ENCODE measurements at places on chromosomes 12 and 14.

- H3K27ac ChIP-seq = no peak overlapping the region
- no peaks in the 10 kb centered on the region for H3K4me1 ChIP-seq
- H3K27me3 ChIP-seq = no peaks in the 10 kb centered on the region
- no peaks in the 10 kb centered on the region for H3K36me3 ChIP-seq
These were observed 404.7 kb downstream of the MDGA2 start for GRCh38 chr14:47270715-47271114.

- H3K36me3 ChIP-seq = no peaks in the 10 kb centered on the region
- DNase-seq = no peak
- no peak overlapping the region for H3K27ac ChIP-seq
- no peaks in the 10 kb centered on the region for H3K27me3 ChIP-seq
- H3K4me3 ChIP-seq = no peak overlapping the region
These were observed 118.6 kb upstream of the CCDC175 start for GRCh38 chr14:59695198-59695597.

DNA sequence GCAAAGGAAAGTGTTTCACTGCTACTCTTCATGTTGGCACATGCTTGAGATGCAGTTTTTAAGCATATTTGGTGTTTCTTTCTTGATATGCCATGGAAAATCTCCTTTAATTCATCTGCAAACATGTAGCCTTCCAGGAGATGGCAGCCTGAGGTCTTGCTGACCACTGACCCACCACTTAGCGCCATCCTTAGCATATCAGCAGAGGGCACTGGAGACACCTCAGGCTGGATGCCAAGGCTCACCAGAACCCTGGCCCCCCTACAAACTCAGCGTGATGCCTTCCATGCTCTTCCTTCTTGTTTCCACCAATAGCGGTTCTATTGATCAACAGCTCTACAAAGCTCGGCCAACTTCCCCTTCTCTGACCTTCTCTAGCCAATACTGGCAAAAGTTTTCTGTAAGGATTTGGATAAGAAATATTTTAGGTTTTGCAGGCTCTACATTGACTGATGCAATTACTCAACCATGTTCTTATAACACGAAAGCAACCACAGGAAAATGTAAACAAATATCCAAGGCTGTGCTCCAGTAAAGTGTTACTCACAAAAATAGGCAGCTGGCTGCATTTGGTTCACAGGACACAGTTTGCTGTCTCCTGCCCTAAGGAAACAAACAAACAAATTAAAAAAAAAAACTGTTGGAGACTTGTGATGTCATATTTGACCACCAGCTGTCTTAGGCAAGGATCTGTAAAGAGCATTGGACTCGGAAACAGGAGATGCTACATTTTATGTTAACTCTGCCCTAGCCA, 209.7 kb downstream of the SLC15A4 start:
- no peaks in the 10 kb centered on the region for H3K36me3 ChIP-seq
- H3K27ac ChIP-seq = no peak overlapping the region

DNA sequence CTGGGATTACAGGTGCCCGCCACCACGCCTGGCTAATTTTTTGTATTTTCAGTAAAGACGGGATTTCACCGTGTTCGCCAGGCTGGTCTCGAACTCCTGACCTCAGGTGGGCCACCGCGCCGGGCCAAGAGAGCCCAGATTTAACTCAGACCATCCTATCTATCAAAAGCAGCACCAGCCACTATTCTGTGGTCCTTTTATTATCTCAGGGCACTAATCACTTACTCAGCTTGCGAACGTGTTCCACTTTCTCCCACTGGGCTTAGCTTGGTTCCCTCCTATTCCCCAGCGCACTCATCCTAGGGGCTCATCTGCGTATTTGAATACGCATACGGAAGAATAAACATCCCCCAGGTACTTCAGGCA, 16.2 kb upstream of the AACS start:
- no peak overlapping the region for H3K27ac ChIP-seq
- no peaks in the 10 kb centered on the region for H3K36me3 ChIP-seq
- H3K4me1 ChIP-seq = no peaks in the 10 kb centered on the region
- H3K4me3 ChIP-seq = peak overlapping the region; percentile 38
- no peak for DNase-seq

- no peak overlapping the region for H3K4me3 ChIP-seq
- DNase-seq = no peak
- H3K36me3 ChIP-seq = no peaks in the 10 kb centered on the region
- no peaks in the 10 kb centered on the region for H3K4me1 ChIP-seq
- H3K27ac ChIP-seq = no peak overlapping the region
These were observed 1304.9 kb downstream of the TMEM121 start for GRCh38 chr14:106831322-106831720.

- H3K4me1 ChIP-seq = no peaks in the 10 kb centered on the region
- H3K36me3 ChIP-seq = no peaks in the 10 kb centered on the region
- no peak overlapping the region for H3K4me3 ChIP-seq
- no peak for DNase-seq
These were observed 109.0 kb upstream of the ATP2B1 start for GRCh38 chr12:89817501-89818226.

- no peaks in the 10 kb centered on the region for H3K36me3 ChIP-seq
- peaks cover 4% of the 10 kb centered on the region for H3K4me1 ChIP-seq
- no peak overlapping the region for H3K27ac ChIP-seq
- no peaks in the 10 kb centered on the region for H3K27me3 ChIP-seq
These were observed 20.1 kb downstream of the NID2 start for GRCh38 chr14:52048641-52049204.

GRCh38 chr12:40643506-40643905, 48.7 kb upstream of the CNTN1 start:
- H3K4me1 ChIP-seq = no peaks in the 10 kb centered on the region
- H3K27me3 ChIP-seq = no peaks in the 10 kb centered on the region
- H3K27ac ChIP-seq = no peak overlapping the region
- DNase-seq = no peak
- no peak overlapping the region for H3K4me3 ChIP-seq
- H3K36me3 ChIP-seq = no peaks in the 10 kb centered on the region

- no peak for DNase-seq
- no peaks in the 10 kb centered on the region for H3K27me3 ChIP-seq
- H3K4me3 ChIP-seq = no peak overlapping the region
- no peak overlapping the region for H3K27ac ChIP-seq
- no peaks in the 10 kb centered on the region for H3K36me3 ChIP-seq
- no peaks in the 10 kb centered on the region for H3K4me1 ChIP-seq
These were observed 26.4 kb upstream of the STAB2 start for GRCh38 chr12:103560604-103561101.

DNA sequence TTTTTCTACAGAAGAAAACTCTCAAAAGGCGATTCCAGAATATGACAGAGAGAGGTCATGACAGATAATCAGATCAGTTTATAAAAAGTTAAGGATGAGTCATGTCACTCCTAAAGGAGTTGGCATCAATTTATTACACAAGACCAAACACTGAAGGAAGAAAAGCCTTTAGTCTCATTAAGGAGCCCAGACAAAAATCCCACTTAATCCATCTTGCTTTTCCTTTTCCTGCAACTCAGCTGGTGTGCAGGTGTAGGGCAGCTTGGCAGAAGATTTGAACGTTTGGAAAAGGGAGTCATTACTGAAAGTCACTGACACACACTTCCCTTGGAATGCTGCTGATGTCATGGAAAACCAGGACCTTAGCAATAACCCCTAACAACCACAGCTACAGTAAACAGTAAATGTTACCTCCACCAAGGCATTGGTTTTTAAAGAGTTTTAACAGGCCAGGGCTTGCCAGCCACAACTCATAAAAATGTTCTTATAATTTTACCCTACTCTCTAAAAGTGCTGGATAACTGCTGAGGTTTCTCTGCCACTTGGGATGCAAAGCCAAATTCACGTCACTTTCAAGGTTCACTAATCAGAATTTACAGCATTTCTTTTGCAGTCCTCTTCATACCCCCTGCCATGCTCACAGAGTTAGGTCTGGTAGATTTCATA, 320.6 kb downstream of the RAD51B start:
- H3K4me3 ChIP-seq = no peak overlapping the region
- peak overlapping the region; percentile 96 for H3K27ac ChIP-seq
- H3K36me3 ChIP-seq = no peaks in the 10 kb centered on the region
- H3K4me1 ChIP-seq = peaks cover 37% of the 10 kb centered on the region
- no peaks in the 10 kb centered on the region for H3K27me3 ChIP-seq
- DNase-seq = peak; percentile 88

DNA sequence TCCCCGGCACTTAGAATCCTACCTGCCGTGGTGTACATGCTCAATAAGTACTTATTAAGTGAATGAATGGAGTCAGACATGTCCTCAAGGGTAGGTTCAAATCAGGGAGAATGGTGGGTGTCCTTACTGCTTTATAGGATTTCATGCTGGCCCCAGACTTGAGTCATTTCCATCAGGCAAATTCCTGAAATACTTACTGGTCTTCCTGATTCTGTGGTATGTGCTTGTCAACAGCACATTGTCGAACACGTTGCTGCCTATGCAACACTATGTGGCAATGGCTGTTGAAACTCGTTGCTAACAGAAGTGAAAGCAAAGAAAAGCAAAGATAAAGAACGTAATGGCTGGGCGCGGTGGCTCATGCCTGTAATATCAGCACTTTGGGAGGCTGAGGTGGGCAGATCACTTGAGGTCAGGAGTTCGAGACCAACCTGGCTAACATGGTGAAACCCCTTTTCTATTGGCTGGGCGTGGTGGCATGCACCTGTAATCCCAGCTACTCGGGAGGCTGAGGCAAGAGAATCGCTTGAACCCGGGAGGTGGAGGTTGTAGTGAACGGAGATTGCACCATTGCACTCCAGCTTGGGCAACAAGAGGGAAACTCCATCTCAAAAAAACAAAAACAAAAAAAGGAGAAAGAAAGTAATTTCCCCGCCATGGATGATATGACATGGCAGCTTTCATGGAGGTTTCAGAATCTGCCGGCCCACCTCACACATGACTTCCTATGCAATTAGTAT, 214.9 kb downstream of the ZFP36L1 start:
- H3K4me3 ChIP-seq = no peak overlapping the region
- no peak overlapping the region for H3K27ac ChIP-seq
- no peaks in the 10 kb centered on the region for H3K4me1 ChIP-seq
- H3K27me3 ChIP-seq = no peaks in the 10 kb centered on the region
- DNase-seq = peak; percentile 65

GRCh38 chr14:60650373-60650961, 1.2 kb upstream of the SIX1 start:
- no peaks in the 10 kb centered on the region for H3K36me3 ChIP-seq
- H3K4me1 ChIP-seq = peaks cover 12% of the 10 kb centered on the region
- no peak overlapping the region for H3K4me3 ChIP-seq
- DNase-seq = no peak
- peaks cover 31% of the 10 kb centered on the region for H3K27me3 ChIP-seq

GRCh38 chr12:106154751-106155273, 16.1 kb upstream of the NUAK1 start:
- DNase-seq = no peak
- H3K4me1 ChIP-seq = no peaks in the 10 kb centered on the region
- H3K36me3 ChIP-seq = no peaks in the 10 kb centered on the region
- no peak overlapping the region for H3K4me3 ChIP-seq
- no peak overlapping the region for H3K27ac ChIP-seq
- no peaks in the 10 kb centered on the region for H3K27me3 ChIP-seq

DNA sequence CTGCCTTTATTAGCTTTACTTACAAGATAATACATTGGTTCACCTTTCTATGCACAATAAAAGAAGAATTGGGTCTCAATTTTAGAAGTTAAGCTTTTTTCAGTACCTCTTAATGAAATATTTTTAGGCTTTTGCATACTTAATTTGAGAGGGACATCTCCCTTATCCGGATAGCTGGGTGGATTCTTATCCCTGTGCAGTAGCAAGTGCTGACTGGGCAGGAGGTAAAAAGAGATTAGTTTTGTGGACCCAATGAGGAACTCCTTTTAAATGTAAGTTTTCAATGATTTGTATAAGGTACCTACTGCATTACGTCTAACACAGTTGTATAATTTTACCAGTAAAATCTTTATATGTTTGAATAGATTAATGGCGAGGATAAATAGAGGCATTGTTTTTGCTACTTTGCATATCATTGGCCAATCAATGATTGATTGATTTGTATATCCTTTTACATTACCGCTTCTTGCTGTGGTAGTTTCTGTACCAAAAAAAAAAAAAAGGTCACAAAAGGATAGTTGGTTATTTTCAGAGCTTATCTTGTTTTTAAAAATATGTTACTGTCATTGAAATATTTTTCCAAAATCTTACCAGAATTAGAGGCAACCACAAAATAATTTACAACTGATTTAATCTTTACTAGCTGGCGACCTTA, 2.2 kb downstream of the CPSF6 start:
- peak overlapping the region; percentile 96 for H3K27ac ChIP-seq
- no peaks in the 10 kb centered on the region for H3K36me3 ChIP-seq
- peaks cover 5% of the 10 kb centered on the region for H3K4me1 ChIP-seq
- no peak for DNase-seq

DNA sequence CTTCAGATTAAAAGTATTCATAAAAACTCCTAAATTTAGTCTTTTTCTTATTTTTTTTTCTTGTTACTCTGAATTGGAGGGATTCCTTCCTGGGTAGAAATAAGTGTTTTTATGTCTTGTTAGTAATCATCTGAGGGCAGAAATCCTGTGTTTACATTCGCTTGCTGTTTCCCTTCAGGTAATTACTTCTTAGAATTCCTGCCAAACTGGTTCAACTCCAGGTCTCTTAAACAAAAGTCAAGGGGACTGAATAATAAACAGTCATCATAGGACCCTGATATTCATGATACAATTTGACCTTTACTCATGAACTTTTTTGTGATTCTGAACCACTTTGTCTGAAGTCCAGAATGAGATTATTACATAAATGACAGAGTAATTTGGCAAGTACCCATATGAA, 843.9 kb downstream of the FLRT2 start:
- H3K27ac ChIP-seq = no peak overlapping the region
- no peaks in the 10 kb centered on the region for H3K36me3 ChIP-seq
- no peaks in the 10 kb centered on the region for H3K4me1 ChIP-seq

GRCh38 chr14:62696331-62696924, 348.8 kb downstream of the KCNH5 start:
- no peak overlapping the region for H3K27ac ChIP-seq
- no peaks in the 10 kb centered on the region for H3K27me3 ChIP-seq
- H3K4me3 ChIP-seq = no peak overlapping the region
- DNase-seq = no peak
- no peaks in the 10 kb centered on the region for H3K4me1 ChIP-seq

GRCh38 chr12:28121899-28122655, 68.2 kb upstream of the CCDC91 start:
- no peak overlapping the region for H3K4me3 ChIP-seq
- H3K27me3 ChIP-seq = no peaks in the 10 kb centered on the region
- no peak for DNase-seq
- no peaks in the 10 kb centered on the region for H3K36me3 ChIP-seq
- H3K27ac ChIP-seq = no peak overlapping the region

DNA sequence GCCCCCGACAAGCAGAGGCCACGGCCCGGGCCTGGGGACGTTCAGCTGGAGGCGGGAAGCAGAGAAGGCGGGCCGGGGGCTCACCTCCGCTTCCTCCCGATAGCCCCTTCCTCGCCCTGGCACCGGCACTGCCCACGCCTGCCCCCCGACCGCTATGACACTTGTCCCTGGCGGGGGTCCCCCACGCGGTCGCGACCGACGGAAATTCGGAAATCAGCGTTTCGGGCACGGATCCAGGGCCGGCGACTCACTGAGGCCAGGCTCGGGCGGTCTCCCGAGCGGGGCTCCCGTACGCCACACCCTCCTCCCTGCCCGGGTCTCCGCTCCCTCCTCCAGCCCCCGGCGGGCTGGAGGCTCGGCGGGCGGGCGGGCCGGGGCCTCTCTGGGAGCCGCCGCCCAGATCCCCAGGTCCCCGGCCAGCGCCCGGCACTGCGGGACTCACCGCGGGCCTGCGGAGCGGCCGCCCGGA, 581 bp downstream of the PITPNM2 start:
- H3K4me1 ChIP-seq = no peaks in the 10 kb centered on the region
- DNase-seq = peak; percentile 43
- no peaks in the 10 kb centered on the region for H3K27me3 ChIP-seq
- H3K36me3 ChIP-seq = no peaks in the 10 kb centered on the region

Measured in uterus (tissue), 4 donors.